GM03348 (cell line): ENCODE measurements at places on chromosomes 1 and 21.

DNA sequence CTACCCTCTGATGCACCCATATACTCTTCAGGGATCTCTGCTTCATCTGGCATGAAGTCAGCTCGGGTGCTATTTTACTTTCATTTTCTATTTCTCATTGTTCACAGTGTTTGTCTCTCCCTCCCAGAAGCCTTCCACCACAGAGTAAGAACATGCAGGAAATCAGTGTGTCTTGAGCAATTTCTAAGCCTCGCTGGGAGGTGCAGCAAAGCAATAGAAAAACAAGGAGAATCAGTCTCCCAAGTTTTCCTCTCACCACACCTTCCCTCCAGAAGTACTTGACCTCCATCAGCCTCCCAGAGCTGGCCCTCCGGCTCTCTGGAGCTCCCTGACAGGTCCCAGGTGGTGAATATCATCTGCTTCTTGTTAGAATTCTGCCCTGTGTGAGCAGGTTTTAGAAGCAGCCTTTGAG lies 594.7 kb upstream of the CAMK1G start:
- DNase-seq = peak; percentile 59

- DNase-seq = no peak
These were observed 24.3 kb downstream of the ZMYND12 start for GRCh38 chr1:42431514-42431913.

DNA sequence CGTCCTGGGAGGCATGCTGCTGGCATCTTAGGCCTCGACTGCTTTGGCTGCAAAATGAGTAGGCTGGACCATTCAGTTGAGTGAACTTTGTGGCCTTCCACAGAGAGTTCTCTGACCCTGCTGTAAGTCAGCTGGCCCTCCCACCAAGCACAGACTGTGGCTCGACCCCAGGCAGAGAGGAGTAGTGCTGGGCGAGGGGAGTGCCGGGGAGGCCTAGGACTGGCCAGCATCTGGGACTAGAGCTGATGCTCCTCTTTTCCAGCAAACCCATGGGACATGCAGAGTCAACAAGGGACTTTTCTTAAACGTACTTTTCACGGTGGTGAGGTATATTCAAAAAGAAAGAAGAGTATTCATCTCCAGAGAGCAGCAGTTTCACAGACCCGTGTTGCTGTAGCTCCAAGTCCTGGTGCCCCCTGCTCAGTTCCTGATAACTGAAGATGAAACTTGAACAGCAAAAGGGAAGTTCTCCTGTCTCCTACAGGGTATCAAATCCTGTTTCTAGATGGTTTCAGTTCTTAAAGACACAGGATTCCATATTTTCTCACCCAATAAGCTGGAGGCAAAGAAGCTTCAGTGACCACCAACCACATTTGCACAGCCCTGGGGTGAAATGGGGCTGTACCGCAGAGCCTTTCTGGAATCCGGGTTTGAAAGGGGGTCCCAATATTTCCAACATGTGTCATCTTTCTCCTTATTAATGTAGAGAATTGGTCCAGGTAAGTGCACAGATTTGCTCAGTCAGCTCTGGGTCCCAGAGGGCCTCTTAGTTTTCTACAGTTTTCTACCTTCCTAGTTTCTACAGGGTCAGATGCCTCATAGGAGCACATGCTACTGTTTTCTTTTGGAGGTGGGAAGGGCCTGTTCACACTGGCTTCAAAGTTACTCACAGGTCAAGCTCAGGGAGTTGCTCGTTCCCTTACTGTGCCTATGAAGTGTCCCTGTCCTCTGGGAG lies 20.9 kb downstream of the BATF3 start:
- no peak for DNase-seq

DNA sequence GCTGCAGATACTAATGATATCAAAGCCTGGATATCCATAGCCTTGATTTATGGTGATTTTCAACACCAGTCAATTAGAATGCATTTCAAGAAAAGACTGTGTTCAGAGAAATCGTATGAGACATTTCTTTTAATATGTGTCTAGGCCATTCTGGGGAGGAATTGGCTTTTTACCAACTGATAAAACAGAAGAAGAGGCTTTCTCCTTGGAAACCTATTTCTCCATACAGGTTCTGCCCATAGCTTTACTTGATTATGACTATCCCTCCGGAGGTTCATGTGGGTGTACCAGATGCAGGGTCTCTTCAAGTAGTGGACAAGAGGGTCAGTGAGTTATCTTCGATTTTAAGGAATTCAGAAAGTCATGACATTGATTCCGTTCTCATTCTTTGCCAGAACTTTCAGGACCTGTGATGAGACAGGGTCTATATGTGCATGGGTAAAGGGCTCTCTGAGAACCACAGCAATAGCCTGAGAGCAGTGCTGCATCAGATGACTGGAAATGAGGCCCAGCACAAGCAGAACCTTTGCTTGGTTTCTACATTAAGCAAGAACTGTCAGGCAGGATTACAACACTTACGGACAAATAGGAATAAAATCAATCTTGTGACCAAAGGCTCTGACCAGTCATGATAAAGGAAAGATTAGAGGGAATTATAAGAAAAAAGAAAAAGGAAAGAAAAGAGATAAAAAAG lies 263.7 kb upstream of the SGIP1 start:
- no peak for DNase-seq

GRCh38 chr1:114353262-114353661 lies 157.7 kb downstream of the TRIM33 start:
- DNase-seq = peak; percentile 38

DNA sequence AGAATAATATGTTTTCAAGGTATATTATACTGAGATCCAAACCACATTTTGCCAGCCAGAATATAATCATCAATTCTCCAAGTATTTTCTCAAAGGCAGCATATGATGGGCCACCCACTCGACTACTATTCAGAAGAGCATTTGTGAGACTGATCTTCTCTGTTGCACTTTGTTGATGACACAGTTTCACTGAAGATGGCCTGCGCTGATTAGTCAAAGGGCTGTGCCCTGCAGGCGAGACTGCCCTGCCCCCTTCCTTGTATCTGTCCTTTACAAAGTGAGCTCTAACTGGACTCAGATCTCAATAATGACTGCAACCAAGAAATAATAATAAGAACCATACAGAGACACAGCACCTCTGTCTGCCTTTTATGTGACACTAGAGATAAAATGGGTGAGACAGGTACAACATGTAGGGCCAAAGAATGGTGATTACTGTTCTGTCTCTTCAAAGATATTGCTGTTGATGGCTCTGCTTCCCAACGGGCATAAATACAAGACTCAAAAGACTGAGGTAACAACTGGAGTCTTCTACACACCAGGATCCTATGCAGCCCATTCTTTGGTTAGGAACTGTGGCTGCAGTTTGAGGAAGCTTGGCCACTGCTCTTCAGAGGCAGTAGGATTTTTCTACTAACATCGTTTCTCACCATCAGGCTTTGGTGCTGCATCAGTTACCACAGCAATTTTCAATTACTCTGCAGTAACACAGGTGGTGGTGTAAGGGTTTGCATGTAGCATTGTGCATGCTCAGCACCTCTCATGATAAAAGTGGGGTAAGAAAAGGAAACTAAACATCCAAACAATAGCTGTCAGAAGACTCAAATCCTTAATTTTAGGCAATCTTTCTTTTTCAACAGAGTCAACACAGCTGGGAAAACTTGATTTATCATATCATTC lies 481.1 kb downstream of the PTBP2 start:
- DNase-seq = no peak

DNA sequence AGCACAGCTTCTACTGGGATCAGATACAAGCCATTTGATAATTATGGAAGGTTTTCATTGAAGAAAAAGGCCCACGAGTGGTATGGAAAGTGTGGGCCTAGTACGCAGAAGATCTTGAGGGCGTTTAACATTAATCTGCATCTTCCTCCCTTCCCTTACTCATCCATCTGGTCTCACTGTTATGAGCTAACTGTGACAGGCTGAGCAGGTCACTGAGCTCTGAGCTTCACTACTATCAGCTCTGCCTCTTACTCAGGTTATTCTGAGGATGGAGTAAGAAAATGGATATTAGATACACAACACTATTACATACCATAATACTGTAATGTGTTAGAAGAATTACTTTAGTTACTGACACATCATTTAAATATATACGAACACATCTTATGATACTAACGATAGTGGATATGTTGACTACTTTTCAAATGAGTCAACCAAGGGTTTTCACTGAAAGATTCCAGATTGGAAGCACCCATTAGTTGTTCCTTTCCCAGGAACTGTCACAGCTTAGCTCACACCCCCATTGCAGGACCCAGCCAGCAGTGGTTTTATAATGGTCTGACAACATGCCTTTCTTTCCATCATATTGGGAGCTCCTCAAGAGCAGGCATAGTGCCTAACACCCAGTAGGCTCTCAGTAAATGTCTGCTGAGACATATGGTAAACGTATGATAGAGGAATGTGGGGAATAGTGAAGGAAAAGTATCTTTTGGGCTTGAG lies 97.8 kb upstream of the C8B start:
- no peak for DNase-seq

GRCh38 chr1:41261926-41262618 lies 20.0 kb upstream of the SCMH1 start:
- no peak for DNase-seq

GRCh38 chr1:17874231-17874630 lies 119.1 kb downstream of the ACTL8 start:
- peak; percentile 90 for DNase-seq
